NCI-H1436 treated with DMSO at 0.1 percent for 48 hours (cell line): ENCODE measurements at places on chromosomes 11 and 22.

DNA sequence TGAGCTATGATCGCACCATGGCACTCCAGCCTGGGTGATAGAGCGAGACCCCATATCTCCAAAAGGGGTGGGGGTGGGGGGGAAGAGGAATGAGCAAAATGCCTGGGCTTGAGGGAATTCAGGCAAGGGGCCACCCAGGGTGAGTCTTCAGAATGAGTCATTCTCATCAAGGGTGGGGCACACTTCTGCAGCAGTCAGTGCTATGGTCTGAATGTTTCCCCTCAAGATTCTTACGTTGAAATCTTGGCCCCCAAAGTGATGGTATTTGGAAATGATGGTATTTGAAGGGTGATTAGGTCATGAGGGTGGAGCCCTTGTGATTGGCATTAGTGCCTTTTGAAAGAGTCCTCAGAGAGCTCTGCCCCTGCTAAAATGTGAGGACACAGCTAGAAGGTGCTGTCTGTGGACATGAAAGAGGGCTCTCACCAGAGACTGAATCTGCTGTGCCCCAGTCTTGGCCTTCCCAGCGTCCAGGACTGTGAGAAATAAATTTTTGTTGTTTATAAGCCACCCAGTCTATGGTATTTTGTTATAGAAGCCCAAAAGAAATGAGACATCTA, 86.4 kb upstream of the THY1 start:
- no peak for DNase-seq

GRCh38 chr11:80414181-80415165, 973.6 kb upstream of the TENM4 start:
- DNase-seq: no peak

DNA sequence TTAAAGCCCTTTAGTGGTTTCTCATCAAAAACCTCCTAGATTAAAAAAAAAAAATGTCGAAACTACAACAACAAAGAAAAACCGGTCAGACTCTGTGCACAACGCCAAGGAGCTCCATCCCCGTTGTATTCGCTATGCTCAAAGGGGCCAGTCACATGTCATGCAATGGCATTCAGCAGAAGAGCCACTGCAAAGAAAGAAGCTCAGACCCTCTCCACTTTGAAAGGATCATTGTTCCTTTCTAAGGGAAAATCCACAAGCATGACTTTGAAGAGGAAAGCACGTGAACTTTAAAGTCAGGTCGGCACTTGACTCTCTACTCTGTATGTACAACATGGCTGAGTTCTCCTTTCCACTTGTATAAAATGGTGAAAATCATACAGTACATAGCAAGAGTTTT, 655.6 kb downstream of the ETS1 start:
- no peak for DNase-seq

DNA sequence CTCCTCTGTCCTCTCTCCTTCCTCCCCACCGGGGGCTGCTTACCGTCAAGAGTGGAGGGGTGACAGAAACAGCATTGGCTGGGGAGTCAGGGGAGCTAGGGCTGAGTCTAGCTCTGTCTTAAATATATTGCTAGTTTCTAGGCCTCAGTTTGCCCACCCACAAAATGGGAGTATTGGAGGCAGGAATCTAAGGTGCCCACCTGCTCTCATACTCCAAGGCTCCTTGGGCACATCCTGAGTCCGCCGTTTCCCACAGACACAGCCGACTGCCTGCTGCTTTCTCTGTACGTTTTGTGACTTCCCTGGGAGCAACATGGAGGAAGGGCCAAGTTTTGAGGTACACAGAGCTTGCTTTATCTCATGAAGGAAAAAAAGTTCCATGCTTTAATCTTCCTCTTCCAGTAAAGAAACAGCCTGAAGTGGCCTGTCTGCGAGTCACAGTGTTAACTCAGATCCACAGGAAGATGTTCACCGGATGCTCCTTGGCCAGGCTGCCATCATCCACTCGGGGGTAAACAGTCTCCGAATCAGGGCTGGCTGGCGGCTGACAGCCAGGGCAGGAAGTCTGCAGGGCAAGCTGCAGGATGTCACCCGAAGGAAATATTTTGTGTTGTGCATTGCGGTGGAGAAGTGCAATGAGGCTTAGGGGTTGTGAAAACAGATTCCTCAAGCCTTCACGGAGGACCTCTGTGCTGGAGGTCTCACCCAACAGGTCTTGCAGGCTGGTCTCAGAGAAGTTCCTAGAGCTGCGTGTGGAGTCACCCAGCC, 11.0 kb upstream of the CERK start:
- DNase-seq: no peak

GRCh38 chr11:71385091-71385490, 63.1 kb downstream of the DHCR7 start:
- DNase-seq: no peak

- no peak for DNase-seq
Observed at GRCh38 chr22:27107386-27107785, 450.0 kb downstream of the MIAT start.
